ENCODE measurements at places on chromosomes 11 and 22. TPM values are rescaled to one million over a fixed set of nuclear protein-coding genes. Genes with fewer than 3 reads are reported as not detected.

Gene SCUBE1
- not detected for polyA plus RNA-seq

Gene MED17
- polyA plus RNA-seq, result 10.4 TPM

Gene OR52N4
- polyA plus RNA-seq, result 0.07 TPM

Gene DDTL
- polyA plus RNA-seq, result 0.06 TPM

Data from BJ (cell line).